ENCODE measurements at places on chromosomes 1 and 21. TPM values are rescaled to one million over a fixed set of nuclear protein-coding genes. Genes with fewer than 3 reads are reported as not detected.

GRCh38 chr1:169193191-169193850 lies 86.8 kb downstream of the ATP1B1 start:
- H3K4me1 ChIP-seq, result no peaks in the 10 kb centered on the region
- no peak overlapping the region for H3K27ac ChIP-seq
- no peaks in the 10 kb centered on the region for H3K27me3 ChIP-seq
- peak; percentile 27 for DNase-seq
- H3K36me3 ChIP-seq, result no peaks in the 10 kb centered on the region
- H3K4me3 ChIP-seq, result no peak overlapping the region

DNA sequence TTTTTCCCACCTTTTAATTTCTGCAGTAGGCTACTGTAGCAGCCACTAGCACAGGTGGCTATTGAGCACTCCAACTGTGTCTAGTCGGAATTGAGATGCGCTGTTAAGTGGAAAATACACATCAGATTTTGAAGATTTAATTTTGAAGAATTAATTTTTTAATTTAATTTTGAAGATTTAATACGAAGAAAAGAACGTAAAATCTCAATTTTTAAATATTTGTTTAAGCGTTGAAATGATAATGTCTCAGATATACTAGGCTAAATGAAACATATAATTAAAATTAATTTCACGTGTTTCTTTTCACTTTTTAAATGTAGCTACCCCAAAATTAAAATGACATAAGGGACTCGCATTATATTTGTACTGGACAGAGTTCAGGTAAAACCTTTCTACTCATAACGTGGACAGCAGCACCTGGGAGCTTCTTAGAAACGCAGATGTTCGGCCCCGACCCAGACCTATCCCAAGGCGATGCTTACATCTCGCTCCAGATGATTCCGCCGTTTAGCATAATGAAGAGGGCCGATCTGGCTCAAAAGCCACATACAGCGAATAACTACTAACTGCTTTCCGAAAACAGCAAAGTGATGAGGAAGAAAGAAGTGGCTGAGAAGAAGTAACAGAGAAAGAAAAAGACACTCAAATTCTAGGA lies 717 bp downstream of the CRYZL1 start:
- 0 out of 3 replicates have a peak, but pooled peaks cover 4% of the 10 kb centered on the region for H3K27me3 ChIP-seq
- no peaks in the 10 kb centered on the region for H3K36me3 ChIP-seq
- DNase-seq, result no peak
- peaks cover 5% of the 10 kb centered on the region for H3K4me1 ChIP-seq
- peak overlapping the region; percentile 82 for H3K27ac ChIP-seq

GRCh38 chr1:36771660-36772284 lies 262.5 kb downstream of the GRIK3 start:
- DNase-seq, result no peak
- H3K4me3 ChIP-seq, result no peak overlapping the region
- H3K27me3 ChIP-seq, result peaks cover 65% of the 10 kb centered on the region
- no peaks in the 10 kb centered on the region for H3K4me1 ChIP-seq
- H3K36me3 ChIP-seq, result no peaks in the 10 kb centered on the region
- no peak overlapping the region for H3K27ac ChIP-seq

DNA sequence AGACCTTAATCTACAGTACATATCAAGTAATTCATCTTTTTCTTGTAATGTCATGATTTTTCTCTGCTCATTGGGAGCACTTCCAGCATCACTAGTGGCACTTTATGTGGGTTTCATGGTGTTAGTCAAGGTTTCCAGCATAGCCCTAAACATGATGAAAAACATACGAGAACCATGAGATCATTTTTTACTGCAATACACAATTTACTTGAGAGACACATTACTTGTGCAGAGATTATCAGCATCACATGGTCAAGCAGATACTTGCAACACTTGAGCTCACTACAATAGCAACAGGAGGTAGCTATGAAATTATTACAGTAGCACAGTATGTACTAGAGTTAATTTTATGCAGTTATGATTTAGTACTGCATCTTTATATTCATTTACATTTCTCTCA lies 36.4 kb downstream of the ITGB3BP start:
- H3K4me1 ChIP-seq, result no peaks in the 10 kb centered on the region
- no peak overlapping the region for H3K4me3 ChIP-seq
- no peak for DNase-seq
- H3K27ac ChIP-seq, result no peak overlapping the region
- peaks cover 18% of the 10 kb centered on the region for H3K36me3 ChIP-seq

SYNJ1 gene
- 11.2 TPM for total RNA-seq

Data from K562 (cell line).